ENCODE measurements at places on chromosomes 2 and 18.

- DNase-seq = no peak
Measured at GRCh38 chr18:24731158-24731557, 270.7 kb downstream of the HRH4 start.

GRCh38 chr2:161122772-161123530 is 37.3 kb upstream of the TANK start:
- DNase-seq = no peak

DNA sequence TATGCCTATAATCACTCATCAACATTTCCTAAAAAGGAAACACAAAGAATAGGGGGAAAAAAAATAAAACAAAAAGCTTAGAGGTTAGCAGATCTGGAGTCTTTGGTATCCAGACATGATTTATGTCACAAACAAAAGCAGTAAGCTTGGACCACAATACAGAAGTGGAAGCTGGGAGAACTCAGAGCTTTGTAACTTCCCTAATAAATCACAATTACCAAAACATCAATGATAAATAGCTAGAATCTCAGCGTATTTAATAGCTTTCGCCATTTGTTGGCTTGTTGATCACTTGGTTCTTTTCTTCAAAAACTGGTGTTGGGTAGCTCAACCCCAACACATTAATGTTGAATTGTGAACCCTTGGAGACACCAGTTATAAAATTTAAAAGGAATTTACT is 392.5 kb downstream of the IRS1 start:
- no peak for DNase-seq

- DNase-seq = no peak
Measured at GRCh38 chr18:1045658-1046057, 141.0 kb downstream of the ADCYAP1 start.

DNA sequence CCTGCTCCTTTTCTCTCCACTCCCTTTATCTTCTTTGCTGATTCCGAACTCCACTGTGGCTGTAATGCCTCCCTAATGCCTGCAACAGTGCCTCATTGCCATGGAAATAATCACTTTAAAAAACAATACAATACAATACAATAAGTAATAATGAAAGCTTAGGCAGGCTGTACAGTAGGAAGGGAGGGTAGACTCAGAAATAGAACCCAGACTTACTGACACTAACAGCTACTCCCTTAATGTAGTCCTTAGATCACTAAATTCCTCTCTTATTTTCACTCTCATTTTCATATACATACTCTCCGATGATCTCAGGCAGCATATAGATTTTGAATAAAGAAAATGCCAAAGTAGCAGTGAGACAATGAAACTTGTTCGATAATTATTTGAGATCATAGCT is 70.2 kb downstream of the DLGAP1 start:
- no peak for DNase-seq

All from stimulated activated CD4-positive, alpha-beta T cell treated with anti-CD3 and anti-CD28 coated beads, Interleukin-1b, Interleukin-23, amount 100 ng/mL, for 1 hour (primary cell).